ENCODE measurements at places on chromosomes 6 and 20.

DNA sequence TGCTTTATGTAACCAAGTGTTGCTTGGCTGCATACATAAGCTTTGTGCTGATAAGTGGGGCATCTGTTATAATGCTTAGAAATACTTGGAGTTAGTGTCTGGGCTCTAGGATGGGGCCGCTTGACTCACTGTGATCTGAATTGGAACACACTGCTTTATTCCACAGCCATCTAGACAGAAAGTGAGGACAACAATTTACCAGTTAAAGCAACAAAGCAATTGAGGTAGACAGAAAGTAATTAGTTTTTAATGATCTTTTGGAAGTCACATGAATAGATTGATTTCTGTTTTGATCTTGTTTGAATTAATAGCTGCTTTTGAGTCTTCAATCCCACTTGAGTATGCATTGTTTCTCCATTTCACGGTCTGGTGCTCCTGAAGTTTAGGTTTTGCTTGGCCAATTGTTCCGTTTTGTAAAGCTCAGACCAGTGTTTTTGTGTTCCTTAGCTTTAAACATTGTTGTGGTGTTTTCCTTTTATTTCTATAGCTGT, 157.5 kb downstream of the TRMT11 start:
- no peak for DNase-seq

DNA sequence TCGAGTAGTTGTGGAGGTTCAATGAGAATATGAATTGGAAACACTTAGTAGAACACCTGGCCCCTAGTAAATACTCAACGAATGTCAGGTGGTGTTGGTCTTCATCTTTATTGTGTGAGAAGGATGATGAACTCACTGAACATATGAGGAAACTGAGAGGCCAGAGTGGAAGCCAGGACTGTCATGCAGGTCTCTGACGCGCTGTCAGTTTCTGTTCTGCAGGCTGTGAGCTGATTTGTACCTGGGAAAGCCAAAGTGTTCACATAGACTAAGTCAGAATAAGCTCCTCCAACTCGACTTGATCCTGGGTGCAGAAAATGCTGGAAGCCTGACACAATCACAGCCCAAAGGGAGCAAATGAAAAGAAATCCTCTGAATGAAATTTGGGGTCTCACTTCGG, 222.2 kb downstream of the LY86 start:
- DNase-seq, result no peak

DNA sequence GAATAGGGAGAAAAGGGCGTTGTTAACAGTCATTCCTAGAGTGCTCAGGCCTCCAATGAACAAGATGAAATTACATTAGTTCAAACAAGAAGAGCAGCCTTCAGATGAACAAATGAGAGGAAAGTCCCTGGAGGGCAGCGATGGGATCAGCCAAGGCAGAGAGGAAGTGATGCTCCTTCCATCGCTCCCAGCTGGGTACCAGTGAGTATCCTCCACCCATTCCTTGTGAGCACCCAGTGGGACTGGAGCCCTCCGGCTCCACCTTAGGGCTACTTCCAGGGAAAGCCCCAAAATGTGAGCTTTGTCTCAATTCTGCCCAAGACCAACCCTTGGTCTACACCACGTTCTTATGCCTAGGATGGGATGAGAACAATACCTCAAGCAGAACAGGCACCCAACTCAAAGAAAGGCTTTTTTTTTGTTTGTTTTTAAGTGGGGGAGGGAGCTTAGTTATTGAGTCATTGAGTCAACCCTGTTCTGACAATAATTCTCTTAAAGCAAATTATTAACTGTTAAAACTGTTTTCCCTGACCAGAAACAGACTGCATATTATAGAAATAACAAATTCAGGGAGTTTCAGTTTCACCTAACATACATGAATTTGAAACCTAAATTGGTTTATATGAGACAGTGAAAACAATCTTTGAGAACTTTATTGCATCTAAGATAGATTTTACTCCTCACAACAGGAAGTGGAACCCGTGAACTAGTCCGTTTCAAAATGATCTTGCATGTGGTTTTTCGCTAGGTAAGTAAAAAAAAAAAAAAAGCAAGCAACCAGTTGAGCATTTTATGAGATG, 106.9 kb downstream of the IPCEF1 start:
- DNase-seq, result no peak

DNA sequence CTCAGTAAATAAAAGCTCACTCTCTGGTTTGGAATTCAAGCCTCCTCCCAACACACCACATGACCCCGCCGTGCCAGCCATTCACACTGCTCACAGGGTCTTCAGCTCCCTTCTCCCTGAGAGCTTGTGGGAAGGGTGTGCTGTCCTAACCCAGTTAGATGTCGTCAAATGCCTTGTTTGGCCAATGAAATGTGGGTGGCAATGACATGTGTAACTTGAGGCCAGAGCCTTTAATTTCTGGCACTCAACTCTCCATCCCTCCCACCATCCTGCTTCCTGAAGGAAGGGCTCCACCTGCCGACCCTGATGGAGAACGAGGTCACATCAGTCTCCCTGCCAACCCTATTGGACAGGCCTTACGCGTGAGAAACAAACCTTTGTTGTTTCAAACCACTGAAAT, 224.5 kb upstream of the AGPAT4 start:
- peak; percentile 16 for DNase-seq

- no peak for DNase-seq
Observed at GRCh38 chr6:50093116-50093937, 43.6 kb upstream of the DEFB112 start.

- DNase-seq, result no peak
Observed at GRCh38 chr20:36091561-36092397, 62.8 kb upstream of the EPB41L1 start.
